ENCODE measurements at places on chromosomes 6 and 20.

DNA sequence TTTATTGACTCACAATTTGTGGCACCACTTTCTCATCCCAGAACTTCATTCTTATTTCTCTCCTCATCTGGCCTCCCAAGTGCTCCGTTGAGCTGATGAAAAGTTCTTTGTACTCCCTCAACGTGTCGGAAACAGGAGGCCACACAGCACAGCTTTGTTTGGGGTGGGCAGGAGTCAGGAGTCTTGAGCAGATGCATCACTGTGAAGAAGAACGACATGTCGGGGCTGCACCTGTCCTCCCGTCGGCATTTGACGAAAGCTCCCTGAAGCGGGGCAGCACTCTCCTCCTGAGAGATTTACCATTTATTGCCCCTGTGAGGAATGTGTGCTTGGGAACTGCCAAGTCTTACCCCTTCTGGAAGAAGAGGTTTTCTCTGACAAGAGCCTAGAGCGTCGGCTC lies 28.1 kb downstream of the TAF8 start:
- DNase-seq = no peak

DNA sequence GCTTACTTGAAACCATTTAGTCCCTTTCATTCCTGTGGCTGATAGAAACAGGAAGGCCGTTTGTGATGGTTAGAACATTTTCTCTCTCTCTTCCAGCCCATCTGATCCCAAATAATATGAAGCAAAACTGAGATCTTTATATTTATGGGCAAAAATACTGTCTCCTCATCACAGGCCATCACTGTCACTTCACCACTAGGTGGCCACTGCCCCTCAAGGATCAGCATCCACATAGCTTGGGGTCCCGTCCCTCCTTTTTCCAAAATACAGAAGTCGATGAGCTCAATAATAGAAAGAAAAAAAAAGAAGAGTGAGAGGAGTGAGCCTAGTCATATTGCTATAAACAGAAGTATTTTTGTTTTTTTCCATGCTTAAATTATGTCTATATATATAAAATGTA lies 46.4 kb upstream of the LAMP5 start:
- DNase-seq = no peak

- no peak for DNase-seq
Observed at GRCh38 chr6:84050408-84050807, 16.8 kb downstream of the MRAP2 start.

DNA sequence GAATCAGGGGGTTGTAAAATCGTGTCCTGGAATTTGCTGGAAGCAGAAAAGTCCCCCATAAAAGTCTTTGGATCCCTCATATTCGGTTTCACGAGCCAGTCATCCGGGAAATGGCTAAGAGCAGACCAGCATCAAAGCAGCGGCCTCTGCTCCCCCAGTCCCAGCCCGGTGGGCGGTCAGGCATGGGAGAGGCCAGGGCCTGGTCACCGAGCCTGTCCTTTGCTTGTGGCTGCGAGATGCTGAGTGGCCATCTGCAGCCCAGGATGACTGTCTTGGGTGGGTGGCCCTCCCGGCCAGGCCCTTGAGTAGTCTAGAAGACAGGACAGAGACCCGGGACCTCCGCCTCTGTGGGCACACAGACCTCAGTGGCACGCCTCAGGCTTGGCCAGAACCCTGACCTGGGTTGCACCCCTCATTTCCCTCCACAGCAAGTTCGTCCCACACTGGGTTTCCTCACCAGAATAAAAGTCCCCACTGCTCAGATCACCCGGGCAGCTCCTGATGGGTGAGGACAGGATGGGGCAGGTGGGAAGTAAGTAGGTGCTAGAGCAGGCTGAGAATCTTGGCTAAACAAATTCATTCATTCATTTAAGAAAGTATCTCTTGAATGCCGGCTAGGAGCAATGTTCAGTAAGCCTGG lies 172.1 kb downstream of the BMP7 start:
- DNase-seq = no peak

GRCh38 chr6:101747716-101748115 lies 354.2 kb downstream of the GRIK2 start:
- peak; percentile 50 for DNase-seq

DNA sequence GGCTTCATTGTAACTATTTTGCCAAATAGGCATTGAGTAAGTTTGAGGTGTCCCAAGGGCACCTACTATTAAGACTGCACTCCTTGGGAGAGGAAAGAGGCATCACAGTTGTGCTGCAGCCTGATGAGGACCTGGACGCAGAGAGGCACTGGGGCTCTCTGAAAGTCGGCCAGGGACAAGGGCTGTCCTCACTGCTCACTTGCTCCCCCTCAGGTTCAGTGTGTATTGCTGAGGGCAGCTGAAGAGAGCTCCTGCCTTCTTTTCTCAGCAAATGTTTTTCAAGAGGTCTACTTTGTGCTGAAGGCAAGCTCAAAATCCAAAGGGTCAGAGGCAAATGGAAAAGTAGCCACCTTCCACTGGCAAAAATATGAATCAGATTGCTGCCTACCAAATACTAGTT lies 331.8 kb downstream of the RIMS1 start:
- DNase-seq = peak; percentile 44

GRCh38 chr20:41989935-41990635 lies 371.9 kb upstream of the CHD6 start:
- DNase-seq = no peak

- DNase-seq = no peak
Observed at GRCh38 chr20:45095805-45096238, 5.1 kb downstream of the KCNS1 start.

- DNase-seq = no peak
Observed at GRCh38 chr20:39318911-39319310, 356.8 kb downstream of the DHX35 start.

DNA sequence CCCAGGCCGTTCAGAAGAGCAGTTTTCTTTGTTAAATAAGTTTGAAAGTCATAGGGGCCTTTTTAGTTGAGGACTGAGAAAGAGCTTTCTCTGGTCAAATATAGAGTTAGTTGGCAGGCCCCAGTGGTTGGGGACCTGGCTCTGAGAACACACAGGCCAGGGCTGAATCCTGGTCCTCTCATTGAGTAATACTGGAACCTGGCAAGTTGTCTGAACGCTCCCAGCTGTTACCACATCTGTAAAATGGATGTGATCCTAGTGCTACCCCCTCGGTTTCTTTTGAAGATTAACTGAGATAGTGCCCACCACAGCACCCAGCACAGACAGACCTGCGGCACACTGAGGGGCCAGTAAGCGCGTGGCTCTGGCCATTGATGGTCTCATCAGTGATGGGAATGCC lies 215.5 kb downstream of the ZDHHC14 start:
- no peak for DNase-seq

DNA sequence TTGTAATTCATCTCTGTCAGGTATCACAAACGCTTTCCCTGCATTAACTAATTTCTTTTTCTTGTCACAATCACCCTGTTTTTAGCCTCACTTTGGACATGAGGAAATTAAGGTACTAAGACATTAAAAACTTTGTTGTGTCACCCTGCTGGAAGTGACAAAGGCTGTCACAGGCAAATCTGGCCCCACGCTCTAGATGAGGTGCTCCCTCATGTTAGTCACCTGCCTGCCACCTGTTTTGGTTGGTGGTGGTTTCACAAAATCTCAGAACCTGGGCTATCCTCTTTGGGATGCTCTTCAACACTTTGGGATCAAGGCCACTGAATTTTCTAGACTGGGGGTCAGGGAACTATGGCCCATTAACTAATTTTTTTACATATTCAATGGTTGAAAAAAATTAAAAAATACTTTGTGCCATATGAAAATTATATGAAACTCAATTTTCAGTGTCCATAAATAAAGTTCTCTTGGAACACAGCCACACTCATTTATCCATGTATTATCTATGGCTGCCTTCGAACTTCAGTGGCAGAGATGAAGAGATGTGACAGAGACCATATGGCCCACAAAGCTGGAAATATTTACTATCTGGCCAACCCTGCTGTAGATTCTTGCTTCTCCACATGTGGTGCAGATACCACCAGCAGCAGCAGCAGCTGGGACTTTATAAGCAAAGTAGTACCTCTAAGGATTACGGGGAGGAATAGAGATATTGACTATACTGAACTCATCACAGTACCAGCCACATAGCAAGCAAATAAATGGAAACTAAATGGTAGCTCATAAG lies 16.1 kb upstream of the TNFAIP3 start:
- DNase-seq = no peak

DNA sequence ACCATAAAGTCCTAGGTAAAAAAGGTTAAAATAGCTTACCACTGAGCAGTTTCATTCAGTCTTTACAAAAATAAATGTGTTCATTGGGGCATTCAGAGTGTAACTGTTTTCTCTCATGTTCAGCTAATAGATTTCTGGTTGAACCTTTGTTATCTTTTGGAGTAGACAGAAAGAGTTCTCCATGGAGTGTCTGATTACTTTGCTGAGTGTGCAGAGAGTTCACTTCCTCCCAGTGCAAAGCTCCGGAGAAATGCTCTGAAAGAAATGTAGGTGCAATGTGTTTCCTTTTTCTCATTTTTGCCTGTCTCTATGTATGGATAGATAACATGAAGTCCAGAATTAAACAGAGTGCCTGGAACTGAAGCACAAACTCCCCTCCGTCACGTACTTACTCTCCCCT lies 52.6 kb downstream of the JAG1 start:
- DNase-seq = no peak

DNA sequence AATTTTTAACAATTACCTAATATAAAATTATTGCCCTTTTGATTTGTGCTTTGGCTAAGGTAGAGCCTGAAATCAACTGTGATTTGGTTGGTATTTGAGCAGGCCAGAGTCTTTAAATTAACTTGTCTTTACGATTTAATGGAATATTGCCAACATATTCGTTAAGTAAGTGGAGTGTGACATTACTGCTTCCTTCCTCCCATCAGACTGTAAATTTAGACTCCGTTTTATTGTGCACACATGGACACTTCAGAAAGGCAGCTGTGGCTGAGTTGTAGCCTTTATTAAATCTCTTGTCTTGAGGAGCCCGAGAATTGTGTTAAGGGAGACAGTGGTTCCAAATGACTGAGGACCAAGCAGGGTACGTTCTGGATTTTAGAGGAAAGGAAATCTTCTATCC lies 57.4 kb downstream of the CAP2 start:
- no peak for DNase-seq

DNA sequence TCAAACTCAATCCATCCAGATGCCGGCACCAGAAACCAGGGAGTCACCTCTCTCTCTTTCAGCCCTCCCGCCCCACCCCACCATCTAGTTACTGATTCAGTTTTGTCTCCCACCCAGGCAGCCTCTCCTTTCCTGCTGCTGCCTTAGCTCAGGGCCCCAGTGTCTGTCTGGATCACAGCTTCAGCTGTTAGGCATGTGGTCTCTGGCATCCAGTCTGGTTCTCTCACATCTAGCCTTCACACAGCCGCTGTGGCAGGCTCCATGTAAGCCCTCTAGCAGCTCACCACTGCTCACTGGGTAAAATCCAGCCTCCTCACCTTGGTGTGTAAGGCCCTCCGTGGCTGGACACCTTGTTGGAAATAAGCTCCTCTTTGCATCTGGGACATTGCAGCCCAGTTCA lies 21.3 kb downstream of the AARS2 start:
- no peak for DNase-seq
